ENCODE measurements at places on chromosomes 5 and 9.

GRCh38 chr5:55572600-55572999 is 37.8 kb upstream of the PLPP1 start:
- DNase-seq: no peak

GRCh38 chr9:125896404-125896803 is 149.2 kb downstream of the PBX3 start:
- DNase-seq: no peak

- no peak for DNase-seq
These were observed 30.6 kb downstream of the KDM4C start for GRCh38 chr9:6788162-6789016.

GRCh38 chr5:34706084-34706483 is 50.0 kb downstream of the RAI14 start:
- DNase-seq: no peak

DNA sequence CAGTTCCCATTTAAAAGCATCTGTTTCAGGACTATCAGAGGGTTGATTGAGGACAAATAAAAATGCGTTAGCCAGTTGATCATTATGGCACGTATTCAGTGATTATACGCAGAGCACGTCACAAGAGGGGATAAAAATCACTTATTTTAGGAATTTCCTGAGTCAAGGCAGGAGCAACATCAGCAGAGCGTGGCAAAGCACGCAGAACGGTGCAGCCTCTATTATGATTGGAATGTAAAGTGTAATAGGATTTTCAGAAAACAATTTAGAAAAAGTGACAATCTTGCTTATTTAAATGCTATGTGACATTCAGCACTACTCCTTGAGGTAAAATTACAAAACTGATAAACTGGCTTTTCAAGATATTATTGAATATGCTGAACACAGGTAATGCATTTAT is 413.6 kb upstream of the DAP start:
- DNase-seq: no peak

All from activated T-helper 1 cell treated with anti-CD3 and anti-CD28 coated beads, Interleukin-2, amount 50 U/mL, for 16 hours (primary cell).